ENCODE measurements at places on chromosomes 16 and 17.

GRCh38 chr16:71811261-71811803 is 2.7 kb upstream of the AP1G1 start:
- no peak for DNase-seq

DNA sequence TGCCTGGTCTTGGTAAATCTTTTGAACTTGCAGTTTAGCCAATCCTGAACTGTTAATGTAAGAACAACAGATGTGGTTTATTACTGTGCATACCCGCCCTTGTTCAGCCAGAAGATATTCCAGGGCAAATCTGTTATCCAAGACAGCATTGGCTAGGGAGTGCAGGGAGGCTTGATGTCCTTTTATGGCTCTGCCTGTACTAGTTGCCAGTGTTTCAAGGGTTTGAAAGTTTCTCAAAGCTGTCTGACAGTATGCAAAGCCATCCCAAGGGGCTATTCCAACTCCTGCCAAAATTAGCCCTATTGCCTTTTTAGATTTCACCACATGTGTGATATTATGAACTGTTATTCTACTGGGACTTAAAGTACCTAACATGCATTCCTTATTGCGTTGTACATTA is 30.1 kb downstream of the LCMT1 start:
- no peak for DNase-seq

- DNase-seq = no peak
Measured at GRCh38 chr16:29908719-29909220, 8.5 kb downstream of the ASPHD1 start.

- no peak for DNase-seq
Measured at GRCh38 chr16:49068224-49068623, 213.4 kb downstream of the CBLN1 start.

DNA sequence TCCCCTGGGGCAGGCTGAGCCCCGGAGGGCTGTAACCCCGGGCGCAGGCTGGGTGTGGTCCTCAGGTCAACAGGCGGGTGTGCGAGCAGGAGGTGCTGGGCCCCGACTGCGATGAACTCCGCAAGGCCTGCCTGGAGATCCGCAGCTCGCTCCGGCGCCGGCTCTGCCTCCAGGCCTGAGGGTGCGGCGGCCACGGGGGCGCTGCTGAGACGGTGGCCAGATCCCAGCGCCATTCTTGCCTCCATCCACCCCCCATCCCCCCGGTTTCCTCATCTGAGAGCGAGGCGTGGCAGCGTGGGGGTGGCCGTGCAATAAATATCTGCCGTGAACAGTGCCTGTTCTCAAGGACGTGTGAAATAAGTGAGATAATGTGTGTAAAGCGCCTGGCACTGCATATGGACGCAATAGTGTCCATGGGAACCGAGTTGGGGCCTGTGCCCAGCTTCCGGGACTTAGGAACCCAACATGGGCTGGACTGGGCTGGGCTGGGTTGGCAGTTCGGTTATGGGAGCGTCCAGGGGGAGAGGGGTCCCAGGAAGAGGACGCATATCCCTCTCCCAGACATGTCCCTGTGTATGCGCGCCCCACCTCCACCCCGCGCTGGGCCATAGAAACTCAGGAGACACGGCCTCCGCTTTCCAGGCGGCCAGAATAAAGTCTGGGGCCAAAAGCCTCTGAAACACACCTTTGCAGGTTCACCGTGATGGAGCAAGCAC is 15.0 kb downstream of the ZNF213 start:
- DNase-seq = no peak

Data from activated CD4-positive, alpha-beta T cell treated with anti-CD3 and anti-CD28 coated beads for 24 hours (primary cell).